ENCODE measurements at places on chromosomes 13 and 19.

DNA sequence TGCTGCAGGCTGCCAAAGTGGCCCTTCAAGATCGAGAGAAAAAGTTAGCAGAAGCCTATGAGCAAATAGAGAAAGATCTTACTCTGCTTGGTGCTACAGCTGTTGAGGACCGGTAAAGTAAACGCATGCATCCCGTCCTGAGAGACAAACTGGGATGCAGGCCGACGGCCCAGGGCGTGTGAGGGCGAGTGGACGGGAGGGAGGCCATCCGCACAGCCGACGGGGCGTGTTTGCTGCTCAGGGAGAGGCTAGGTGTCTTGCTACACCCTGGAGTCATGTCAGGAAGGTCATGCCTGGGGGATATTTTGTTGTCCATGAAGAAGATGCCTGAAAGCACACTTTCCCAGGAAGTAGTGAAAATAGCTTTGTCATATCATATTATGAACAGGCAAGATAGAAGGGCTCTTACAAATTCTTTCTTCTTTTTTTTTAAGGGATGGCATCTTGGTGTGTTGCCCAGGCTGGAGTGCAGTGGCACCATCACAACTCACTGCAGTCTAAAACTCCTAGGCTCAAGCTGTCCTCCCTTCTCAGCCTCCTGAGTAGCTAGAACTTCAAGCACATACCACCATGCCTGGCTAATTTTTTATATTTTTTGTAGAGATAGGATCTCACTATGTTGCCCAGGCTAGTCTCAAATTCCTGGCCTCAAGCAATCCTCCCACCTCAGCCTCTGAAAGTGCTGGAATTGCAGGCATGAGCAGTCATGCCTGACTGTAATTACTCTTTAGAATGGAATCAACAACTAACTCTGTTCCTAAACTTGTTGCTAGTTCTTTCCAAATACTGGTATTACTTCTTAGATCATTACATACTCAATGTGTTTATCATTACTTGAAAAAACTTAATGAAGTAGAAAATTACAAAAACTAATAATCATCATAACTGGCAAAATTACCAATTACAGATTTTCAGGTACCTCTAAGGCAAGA lies 117.6 kb upstream of the MCF2L start:
- DNase-seq, result no peak

DNA sequence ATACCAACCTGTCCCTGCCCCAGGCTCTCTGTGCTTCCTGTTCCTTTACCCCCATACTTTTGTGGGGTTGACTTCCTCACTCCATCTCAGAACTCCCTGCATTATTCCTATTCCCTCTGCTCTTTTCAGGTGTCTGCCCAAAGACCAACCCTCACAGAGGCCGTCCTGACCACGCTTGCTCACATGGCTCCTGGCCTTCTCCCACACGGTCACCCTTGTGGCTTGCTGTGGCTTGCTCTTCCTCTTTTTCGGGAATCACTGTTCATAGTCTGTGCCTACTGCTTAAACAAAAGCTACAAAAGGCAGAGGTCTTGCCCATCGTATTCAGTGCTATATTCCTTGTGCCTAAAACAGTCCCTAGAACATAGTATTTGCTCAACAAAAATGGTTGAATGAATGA lies 25.2 kb upstream of the ARGLU1 start:
- no peak for DNase-seq

DNA sequence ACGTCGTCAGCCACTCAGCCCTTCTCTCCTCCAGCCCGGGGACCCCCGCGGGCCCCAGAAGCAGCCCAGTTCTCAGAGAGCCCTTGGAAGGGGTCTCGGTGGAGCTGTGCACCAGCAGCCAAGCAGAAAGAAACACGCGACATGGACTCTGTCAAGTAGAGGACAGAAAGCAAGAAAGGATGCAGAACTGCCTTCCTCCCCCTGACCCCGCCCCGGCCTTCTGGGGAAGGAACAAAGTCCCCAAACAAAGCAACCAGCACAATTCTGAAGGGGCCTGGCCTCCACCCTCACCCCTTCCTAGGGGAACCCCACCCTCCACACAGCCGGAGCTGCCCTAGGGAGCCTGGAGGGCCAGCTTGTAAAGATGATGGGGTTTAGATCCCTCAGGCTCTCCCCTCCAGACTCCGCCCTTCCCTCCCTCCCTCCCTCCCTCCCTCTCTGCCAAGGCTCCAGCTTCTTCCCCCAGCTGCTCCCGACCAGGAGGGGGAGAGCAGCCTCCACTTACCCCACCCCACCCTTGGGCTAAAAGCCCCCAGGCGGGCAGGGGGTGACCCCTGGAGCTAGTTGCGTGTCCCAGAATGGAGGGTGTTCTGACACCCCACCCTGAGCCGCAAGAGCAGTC lies 7.8 kb downstream of the LYL1 start:
- DNase-seq, result no peak

DNA sequence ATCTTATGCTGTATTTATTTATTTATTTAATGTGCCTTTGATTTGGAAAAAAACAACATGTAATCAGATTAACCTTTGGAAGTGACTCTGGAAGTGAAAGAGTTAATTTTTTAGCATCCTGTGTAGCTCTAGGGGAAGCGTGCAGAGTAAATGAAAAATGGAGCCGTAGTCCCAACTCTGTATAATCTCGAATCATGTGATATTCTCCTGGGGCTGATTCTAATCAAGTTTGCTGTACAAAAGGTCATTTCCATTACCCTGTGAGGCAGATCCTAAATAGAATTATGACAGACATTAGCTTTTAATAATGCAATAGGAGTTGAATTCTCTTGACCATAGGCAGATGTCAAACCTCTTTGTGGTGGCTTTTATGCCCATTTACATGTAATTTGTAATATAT lies 238.6 kb upstream of the CSNK1A1L start:
- DNase-seq, result no peak

DNA sequence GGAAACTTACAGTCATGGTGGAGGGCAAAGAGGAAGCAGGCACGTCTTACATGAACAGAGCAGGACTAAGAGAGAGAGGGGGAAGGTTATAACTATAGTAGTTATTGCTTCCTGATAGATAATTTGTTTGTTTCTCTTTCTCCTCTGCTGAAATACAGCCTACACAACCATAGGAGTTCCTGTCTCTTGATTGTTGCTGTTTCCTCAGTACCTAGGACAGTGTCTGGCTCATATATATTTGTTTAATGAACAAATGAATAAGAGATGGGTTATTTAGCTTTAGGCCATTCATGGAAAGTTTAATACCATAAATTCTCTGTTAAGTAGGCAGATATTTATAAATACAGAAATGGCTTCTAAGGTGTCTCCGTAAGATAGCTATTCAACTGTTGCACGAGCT lies 95.2 kb downstream of the PCCA start:
- DNase-seq, result no peak

DNA sequence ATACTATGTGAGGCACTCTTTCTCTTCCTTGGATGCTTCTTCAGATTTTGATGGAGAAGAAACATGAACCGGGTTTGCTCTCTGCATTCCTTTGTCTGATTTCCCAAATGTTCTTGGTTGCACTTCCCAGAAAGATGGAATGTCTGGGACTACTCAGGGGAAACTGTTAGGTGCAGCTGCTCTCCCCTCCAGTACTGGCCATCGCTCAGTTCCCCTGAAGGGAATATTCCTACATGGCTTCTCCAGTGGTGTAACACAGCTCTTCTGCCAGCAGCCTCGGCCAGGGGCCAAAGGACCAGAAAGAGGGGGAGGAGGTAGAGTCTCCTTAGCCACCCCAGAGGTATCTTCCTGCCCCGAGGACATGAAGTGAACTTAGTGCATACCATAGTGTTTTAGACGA lies 33.5 kb upstream of the SPRY2 start:
- DNase-seq, result no peak

GRCh38 chr13:84238381-84238780 lies 356.1 kb upstream of the SLITRK1 start:
- DNase-seq, result no peak

GRCh38 chr19:44847144-44848035 lies 1.3 kb downstream of the NECTIN2 start:
- DNase-seq, result peak; percentile 43

- no peak for DNase-seq
Measured at GRCh38 chr19:48918071-48918470, 15.4 kb upstream of the DHDH start.

- no peak for DNase-seq
Measured at GRCh38 chr13:31930901-31931522, 100.6 kb upstream of the FRY start.

- no peak for DNase-seq
Measured at GRCh38 chr13:97342936-97343335, 91.0 kb upstream of the RAP2A start.

DNA sequence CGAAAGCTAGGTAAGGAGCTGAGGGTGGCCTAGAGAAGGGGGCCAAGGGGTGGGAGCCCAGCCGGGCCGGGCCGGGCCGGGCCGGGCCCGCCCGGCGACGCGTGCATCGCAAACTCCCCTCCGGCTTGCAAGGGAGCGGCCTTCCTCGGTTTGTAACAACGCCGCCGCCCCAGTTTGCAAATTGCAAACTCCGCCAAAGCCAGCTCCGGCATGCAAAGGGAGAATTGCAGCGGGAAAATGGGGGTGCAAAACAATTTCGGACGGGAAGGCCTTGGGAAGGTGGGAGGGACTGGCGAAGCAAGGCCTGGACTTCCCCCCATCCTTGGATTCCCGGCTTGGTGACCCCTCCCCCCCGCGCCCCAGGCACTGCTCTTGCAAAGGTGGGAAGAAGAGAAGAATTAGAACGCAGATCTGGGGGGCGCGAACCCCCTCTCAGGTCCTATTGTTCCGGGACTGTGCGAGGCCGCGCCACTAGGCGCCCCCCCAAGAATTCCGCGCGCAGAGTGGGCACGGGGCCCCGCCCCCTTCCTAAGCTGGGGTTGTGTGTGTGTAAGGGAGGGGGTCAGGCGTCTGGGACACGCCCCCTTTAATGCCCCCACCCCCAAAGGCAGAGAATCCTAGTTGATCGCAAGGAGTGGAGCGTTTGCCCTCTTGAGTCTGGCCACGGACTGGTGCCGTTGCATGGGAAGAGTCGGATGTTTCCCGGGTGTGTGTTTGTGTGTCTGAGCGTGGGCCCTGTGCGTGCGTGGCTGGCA lies 926 bp downstream of the PRR12 start:
- no peak for DNase-seq

DNA sequence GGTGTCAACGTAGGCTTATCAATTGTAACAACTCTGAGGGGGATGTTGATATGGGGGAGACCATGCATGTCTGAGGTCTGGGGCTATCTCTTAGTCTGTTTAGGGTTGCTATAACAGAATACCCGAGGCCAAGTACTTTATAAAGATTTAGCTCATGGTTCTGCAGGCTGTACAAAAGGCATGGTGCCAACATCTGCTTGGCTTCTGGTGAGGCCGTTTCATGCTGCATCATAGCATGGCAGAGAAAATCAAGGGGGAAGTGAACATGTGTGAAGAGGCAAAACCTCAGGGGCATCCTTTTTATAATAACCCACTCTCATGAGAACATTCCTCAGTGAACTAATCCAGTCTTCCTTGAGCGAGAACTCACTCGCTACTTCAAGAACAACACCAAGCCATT lies 353.8 kb downstream of the ENOX1 start:
- no peak for DNase-seq

DNA sequence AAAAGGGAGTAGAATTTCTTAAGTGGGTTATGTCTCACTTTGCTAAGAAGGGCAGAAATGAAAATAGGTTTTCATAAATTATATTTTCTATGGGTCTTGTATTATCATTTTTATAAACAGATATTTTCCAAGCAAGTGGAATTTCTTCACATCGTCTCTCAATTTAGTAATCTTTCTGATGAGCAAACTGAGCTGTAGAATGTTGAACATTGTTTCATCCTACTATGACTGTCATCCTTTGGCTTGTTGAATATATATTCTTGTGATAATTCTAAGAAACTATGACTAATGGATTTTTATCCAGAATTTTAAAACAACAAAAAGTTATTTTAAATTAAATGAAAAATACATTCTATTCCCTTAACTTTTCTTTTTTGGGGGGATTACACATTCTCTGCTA lies 313.8 kb downstream of the ENOX1 start:
- no peak for DNase-seq

DNA sequence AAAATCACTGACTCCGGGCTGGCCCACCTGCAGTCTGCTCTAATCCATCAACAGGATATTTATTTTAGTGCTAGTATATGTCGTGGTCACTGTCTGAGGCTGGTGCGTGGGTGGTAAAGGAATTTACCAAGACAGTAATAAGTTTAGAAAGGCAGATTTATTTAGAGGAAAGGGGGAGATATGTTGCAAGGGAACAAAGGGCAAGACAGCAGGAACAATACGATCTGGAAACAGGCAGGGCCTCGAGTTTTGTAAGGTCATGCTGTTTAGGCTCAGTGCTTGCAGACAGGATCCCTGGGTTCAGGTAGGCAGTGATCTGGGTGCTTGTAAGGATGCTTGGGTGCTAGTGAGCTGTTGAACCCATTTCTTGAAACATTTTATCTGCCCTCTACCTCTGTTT lies 748.2 kb upstream of the SLITRK5 start:
- no peak for DNase-seq

DNA sequence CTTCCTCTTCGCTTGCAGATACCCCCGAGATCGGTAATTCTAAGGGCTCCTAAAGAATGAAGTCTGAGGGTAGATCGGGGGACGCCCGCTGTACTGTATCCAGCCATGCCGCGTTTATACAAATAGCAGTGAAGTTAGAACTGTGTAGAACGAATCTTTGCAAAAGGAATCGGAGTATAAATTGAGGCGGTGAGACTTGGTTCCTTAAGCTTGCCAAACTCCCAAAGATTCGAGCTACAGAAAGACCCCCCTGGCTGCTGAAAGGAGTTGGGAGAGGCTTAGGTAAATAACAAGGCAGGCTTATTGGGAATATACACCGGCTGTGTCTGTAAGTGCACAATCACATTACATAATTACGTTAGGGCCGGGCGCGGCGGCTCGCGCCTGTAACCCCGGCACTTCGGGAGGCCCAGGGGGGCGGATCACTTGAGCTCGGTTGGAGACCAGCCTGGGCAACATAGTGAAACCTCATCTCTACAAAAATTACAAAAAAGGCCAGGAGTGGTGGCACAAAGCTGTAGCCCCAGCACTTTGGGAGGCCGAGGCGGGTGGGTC lies 12.2 kb downstream of the TMEM160 start:
- DNase-seq, result no peak

DNA sequence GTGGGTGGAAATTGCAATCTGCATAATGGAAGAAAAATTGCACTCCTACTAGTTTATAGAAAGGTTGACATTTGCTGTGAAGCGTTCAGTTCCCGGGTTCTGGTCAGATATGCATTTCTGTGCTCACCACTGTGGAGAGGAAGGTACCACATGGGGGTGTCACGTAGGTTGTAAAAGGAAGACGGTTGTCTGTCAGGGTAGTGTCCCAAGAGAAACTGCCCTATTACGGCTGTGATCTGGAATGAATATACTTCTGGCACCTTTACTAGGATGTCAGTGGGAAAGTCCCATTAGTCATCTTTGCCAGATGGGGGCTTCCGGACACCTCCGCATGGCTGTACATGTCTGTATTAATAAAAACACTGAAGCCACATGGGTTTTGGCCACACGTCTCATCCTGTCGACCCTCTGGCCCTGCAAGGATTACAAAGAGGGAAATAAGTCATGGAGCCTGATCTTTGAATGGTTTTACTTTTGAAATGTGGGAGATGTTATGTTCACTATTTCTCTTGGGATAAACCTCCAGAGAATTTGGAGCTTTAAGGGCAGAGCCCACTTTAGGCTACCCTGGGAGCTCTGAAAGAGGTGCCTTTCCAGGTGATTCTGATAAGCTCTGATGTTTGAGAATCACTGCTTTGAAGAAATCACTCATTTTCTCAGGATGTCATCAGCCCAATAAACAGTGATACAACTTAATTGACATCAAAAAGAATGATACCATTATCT lies 133.9 kb downstream of the AKAP11 start:
- no peak for DNase-seq
